Activated CD8-positive, alpha-beta memory T cell treated with anti-CD3 and anti-CD28 coated beads for 36 hours (primary cell): ENCODE measurements at places on chromosomes 16 and 17. TPM values are rescaled to one million over a fixed set of nuclear protein-coding genes. Genes with fewer than 3 reads are reported as not detected.

ACTG1 gene
- 4,840 TPM for total RNA-seq

PRAC1 gene
- total RNA-seq = not detected

GLYR1 gene
- total RNA-seq = 101 TPM

ASB16 gene
- 0.15 TPM for total RNA-seq

DOC2A gene
- total RNA-seq = 0.70 TPM

SLFN14 gene
- 0.32 TPM for total RNA-seq

FAM222B gene
- total RNA-seq = 20.3 TPM
